ACHN (cell line): ENCODE measurements at places on chromosomes 2 and 18.

DNA sequence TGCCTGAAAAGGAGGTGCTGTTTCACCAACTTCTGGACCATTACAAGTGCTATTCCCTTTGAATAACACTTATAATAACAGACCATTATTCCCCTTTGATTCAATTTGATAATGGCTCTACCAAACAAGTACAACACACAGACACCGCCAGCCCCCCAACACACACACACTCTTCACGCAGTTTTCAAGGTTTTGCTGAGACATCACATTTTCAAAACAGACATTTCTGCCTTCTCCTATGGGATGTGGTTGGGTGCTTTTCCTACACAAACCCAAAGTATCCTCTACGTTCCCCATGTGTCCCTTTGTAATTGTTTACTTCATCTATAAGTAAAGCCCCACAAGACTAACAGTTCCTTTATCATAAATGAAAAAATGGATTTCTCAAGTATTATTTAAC is 229.7 kb downstream of the KCNH7 start:
- DNase-seq = no peak

DNA sequence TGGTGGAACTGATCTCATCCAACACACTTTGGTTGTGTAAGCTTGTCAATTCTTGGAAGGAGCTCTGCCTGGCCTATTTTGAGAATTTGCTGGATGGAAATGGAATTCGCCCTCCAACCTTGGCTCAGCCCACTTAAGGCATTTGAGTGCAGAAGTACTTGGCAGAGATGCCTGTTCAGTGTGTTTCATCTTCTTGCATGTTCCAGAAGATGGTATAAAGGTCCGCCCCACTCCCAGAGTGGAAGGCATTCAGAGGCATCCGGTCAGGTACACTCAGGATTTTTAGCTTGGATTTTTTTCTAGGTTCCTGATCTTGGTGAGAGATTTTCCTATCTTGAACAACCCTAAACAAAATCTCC is 61.3 kb upstream of the TXNDC2 start:
- peak; percentile 39 for DNase-seq

GRCh38 chr2:186099826-186100225 is 361.2 kb downstream of the FSIP2 start:
- no peak for DNase-seq

- DNase-seq = no peak
Observed at GRCh38 chr2:6368281-6368680, 497.4 kb downstream of the CMPK2 start.

- no peak for DNase-seq
Observed at GRCh38 chr2:240397542-240397916, 37.9 kb upstream of the GPC1 start.

DNA sequence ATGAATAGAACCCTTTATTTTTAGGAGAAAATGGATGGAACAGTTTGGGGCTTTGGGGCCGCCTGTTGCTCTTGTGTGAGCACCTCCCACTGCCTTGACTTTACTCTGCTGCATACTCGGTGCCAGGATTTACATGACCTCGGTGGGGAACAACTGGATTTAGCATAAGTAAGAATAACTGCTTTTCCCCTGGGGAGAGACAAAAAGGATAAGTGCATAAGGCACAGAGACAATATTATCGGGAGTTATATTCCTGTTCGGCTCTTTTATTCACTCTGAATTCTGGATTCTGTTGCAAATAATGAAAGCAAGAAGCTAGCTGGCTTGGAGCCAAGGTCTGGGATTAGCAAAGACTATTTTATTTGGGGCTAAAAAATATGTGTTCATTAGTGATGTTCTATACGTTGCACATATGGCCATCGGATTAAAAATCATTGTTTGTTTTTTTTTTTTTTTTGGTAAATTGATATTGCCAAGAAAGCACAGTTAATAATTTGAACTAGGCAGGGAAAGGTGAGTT is 69.8 kb downstream of the CYBRD1 start:
- DNase-seq = no peak

GRCh38 chr2:101204400-101205115 is 48.1 kb upstream of the CNOT11 start:
- peak; percentile 13 for DNase-seq

GRCh38 chr18:37567994-37568359 is 2.4 kb upstream of the CELF4 start:
- DNase-seq = no peak

DNA sequence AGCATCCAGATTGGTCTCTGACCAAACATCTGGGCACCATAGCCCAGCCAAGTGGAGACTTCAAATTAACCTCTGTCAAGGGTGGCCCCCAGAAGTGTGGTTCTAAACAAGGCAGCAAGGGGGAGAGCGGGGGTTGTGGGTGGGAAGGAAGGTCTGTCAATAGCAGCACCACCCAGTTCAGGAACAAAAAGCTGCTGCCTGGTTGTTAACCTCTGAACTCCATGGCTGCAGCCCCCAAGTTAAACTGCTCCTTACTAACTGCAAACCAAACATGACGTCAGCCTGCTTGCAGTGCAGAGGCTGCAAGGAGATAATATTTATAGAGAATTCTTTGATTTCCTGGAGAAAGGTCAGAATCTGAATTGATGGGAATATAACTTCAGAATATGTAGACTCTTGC is 76.5 kb downstream of the ARL4C start:
- DNase-seq = no peak

DNA sequence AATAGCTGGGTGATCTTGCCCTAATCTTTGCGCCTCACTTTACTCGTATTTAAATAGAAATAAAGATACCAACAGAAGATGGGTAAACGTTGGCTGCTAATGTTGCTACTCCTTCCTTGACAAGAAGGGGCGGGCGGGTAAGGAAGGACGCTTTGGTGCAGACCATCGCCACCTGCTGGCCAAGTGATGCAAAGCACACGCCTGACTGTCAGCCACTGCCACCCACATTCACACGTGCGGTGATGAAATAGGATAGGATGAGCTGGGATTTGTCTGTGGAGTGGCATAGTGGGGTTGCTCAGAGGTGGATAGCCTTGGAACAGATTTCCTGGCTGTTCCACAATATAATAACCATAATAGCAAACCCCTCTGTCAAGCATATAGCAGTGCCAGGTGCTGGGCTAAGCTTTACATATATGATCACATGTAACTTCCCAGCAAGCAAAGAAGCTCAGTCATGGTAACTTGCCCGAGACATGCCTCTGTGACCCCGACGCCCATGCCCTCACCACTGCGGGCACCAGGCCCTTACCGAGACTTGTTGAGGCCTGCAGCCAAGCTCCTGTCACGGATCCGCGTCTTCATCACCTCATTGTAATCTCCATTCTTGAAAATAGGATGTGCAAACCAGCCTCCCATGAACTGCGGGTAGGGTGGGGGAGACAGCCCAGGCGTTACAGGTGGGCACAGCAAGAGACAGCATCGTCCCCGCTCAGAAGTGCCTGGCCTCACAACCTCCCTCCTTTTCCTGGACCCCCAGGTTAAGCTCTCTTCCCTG is 39.3 kb downstream of the LCT start:
- peak; percentile 79 for DNase-seq

DNA sequence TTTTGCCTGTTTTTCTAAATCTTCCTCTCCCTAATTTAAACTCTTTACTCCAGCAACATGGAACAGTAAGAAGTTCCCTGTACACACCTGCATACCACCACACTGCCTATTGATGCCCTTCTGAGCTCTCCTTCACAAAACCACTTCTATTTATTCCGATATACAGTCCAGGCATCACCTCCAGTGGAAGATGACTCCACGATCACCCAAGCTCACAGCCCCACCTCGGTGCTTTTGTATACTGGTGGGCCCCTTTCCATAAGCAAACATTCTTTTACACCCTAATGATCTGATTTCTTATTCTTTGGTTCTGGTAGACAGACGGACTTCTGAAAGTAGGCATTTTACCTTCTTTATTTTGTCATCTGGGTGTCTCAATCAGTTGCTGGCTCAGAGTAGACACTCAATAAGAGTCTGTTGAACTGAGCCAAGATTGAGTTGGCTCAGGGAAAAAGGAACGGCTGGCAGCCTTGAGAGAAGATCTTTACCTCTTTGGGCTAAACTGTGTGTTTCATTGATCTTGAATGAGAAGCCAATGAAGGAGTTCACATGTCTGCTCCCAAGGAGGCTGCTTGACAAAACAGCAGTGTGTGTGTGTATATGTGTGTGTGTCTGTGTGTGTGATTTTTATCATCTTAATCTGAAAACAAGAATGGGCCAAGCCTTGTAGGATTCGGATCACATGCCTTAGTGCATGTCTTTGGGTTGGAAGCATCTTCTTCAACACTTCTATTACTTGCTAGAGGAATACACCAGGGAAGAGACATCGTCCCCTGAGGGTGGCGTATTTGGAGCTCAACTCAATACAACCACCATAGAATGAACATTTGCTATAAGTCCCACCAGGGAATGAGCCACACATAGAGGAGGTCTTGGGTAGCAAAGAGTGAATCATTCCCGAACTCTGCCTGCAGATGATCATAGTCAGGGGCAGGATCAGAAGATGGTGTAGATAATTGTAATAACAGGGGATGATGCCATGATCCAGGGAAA is 341.8 kb downstream of the CYRIA start:
- DNase-seq = no peak

DNA sequence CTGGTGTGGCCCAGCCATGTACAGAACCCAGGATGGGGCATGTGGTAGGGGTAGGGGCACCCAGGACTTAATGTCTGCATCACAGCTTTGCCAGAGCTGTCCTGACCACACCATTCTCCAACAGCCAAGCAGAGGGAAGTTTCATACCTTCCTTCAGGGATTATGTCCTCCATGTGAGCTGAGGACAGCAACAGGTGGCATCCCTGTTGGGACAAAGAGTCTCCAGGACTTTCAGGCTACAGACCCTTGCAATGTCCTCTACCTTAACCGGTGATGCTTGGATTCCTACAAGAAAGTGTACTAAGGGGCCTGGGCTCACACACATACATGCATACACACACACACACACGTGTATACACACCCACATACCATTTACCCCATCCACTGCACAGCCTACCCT is 227.0 kb upstream of the SIX2 start:
- no peak for DNase-seq

DNA sequence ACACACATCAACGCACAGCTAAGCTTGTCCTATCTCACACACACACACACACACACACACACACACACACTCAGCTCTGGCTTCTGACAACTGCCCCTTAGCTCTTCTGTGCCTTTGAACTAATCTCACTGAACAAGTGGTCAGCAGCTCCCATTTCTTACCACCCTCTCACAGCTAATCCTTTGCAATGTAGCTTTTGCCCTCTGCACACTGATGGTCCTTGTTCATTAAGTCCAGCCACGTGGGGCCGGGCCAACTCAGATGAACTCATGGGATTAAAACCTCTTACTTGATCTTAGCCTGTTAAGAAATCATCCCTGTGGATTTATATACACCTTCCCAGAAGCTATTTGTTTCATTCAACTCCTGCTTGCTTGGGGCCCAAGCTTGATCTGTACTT is 36.6 kb downstream of the DPYSL5 start:
- no peak for DNase-seq

- DNase-seq = peak; percentile 19
Observed at GRCh38 chr2:176419591-176420071, 150.4 kb downstream of the MTX2 start.

DNA sequence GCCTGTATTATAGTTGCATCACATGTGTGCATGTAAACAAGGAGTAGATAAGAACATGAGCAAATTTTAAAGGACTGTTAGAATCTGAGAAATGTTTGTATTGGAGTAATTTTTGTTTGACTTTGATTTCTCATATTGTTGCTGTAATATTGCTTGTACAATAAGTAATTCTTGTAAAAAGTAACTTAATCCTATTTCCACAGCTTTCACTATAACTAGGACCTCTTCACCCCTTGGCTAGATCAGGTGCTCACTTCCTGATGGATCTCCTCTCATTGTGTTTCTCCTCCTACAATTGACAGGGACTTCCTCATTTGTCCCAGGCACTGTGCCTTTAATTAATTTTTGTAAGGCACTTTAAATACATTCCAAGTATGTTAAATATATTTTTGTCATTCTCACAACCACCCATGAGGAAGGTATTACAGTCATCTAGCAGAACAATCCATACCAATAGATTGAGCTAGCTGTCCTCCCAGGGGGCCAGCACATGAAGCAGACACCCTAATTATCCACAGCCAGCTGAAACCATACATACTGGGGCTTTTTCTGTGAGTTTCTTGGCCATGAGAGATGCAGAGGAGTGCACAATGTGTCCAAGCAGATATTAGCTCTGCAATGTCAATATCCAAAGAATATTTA is 359.5 kb upstream of the ACVR2A start:
- DNase-seq = no peak

DNA sequence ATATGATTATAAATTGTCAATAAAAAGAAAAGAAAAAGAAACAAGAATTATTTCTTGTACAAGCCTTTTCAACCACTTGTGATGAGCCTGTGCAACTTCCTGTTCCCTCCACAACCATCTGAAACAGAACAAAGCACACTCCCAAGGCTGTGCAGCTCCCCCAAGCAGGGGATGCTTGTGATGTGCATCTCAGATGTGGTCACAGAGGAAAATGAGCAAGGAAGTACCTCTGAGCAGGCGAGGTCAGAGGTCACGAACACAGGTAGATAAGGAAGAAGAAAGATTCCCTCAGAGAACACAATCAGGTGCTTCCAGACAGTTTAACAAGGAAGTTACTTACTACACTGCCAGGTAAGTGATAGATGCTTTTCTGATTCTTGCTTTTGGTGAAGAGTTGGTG is 274.8 kb upstream of the SLC39A10 start:
- no peak for DNase-seq

GRCh38 chr2:33395655-33396249 is 80.7 kb upstream of the RASGRP3 start:
- peak; percentile 59 for DNase-seq

DNA sequence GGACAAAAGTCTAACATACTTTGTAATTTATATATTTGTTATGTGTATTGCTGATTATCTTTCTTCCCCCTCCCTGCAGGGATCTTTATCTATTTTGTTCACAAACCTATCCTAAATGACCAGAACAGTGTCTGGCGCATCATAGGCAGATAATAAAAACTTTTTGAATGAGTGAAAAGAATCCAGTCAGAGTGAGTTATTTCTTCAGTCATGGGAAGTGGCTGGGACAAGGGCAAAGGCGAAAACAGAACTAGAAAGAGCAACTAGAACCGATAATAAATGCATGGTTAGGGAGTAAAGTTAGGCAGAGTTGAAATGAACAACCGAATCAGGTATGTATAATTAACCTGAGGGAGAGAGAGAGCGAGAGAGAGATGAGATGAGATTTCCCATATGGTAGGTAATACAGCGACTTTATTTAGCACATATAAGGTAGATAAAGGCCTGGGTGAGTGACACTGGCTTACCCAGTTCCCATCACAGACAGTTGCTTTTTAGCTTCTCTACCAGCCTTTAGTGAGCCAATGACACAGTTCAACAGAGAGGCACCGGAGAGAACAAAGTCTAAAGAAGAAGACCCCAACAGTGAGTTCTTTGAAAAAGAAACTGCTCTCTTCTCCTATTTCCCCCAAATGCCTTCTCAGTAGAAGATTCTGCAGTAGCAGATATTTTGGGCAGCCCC is 59.1 kb upstream of the EML4 start:
- DNase-seq = no peak

DNA sequence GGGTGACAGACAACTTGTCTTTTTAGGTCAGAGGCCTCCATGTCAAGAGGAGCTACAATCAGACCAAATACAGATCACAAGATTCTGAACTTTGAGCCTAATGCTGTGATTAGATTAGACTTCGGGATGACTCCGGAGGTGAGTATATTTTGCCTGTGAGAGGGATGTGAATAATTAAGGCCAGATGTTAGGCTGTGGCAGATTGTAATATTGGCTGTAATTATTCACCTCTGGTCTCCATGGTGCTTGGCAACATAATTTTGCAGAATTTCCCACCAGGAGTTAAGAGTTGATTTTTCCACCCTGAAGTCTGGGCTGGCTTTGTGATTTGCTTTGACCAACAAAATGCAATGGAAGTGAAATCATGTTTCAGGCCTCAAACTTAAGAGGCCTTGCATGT is 108.2 kb upstream of the CWC22 start:
- DNase-seq = no peak
